T-helper 17 cell (primary cell): ENCODE measurements at places on chromosomes 11 and 22. TPM values are rescaled to one million over a fixed set of nuclear protein-coding genes. Genes with fewer than 3 reads are reported as not detected.
A peak's percentile ranks its signal among the peaks of the same experiment; 100 is the strongest.

KCTD14 gene
- 0.17 TPM for total RNA-seq

KIAA1671 gene
- 3.2 TPM for total RNA-seq

NDUFS8 gene
- total RNA-seq = 59.5 TPM

MFRP gene
- not detected for total RNA-seq

POTEH gene
- total RNA-seq = not detected

KRTAP5-1 gene
- total RNA-seq = not detected

YPEL1 gene
- 3.5 TPM for total RNA-seq

SMIM35 gene
- total RNA-seq = 0.30 TPM

SPTBN2 gene
- 0.23 TPM for total RNA-seq

USP2 gene
- 5.2 TPM for total RNA-seq

- no peak for DNase-seq
Observed at GRCh38 chr11:24516638-24517037, 19.8 kb downstream of the LUZP2 start.

DNA sequence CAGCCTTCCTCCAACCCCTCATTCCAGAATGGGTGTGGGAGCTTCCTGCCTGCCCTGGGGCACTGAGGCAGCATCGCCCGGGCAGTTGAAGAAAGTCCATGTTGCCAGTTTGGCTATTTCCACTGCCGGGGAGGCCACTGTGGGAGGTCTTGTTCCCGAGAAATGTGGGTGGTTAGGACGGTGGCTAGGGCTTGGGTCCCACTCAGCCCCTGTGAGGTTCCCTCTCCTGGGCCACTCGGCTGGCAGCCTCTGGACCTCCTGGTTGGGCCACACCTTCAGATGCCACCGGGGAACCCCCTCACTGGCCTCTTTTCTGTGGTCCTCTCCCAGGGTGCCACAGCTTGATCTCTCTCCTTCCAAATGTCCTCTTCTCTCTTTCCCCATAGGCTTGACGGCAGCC is 5.1 kb upstream of the PPP6R3 start:
- DNase-seq = no peak

DNA sequence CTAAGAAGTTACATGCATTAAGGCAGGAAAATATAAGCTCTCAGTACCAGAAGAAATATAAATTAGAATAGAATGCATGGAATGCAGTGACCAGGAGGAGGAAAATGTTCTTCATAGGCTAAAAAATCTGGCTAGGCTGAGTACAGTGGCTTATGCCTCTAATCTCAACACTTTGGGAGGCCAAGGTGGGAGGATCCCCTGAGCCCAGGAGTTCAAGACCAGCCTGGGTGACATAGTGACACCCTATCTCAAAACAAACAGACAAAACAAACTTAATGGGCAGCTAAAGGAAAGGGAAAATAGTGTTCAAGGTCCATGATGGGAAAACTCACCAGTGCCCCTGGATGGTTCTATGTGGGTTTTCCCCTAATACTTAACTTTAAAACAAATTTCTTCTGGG is 78.3 kb upstream of the RASSF10 start:
- no peak for DNase-seq

GRCh38 chr11:1671658-1672057 is 25.3 kb upstream of the KRTAP5-6 start:
- no peak for DNase-seq

GRCh38 chr11:131600628-131601027 is 230.2 kb downstream of the NTM start:
- DNase-seq = no peak

GRCh38 chr11:124920870-124921609 is 2.0 kb downstream of the HEPN1 start:
- DNase-seq = peak; percentile 30

GRCh38 chr11:116217441-116217840 is 555.3 kb downstream of the BUD13 start:
- DNase-seq = no peak

DNA sequence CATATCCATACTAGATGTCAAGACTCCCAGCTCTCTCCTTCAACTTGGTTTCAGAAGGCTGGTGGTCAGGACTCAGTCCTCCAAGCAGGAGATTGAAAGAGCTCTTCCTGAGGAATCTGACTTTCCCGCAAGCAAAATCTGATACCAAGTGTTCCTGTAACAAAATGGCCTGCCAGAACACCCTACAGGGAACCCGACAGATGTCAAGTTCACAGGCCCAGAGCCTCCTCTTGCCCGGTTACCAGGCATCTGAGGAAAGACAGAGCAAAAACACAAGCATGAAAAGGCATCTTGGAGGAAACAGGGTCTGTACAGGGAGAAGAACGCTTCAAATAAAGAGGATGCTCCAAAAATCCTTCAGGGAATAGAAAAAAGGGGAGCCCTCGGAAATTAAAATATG is 8.7 kb upstream of the KCNJ5 start:
- no peak for DNase-seq

GRCh38 chr11:77217156-77217555 is 84.3 kb downstream of the GDPD4 start:
- no peak for DNase-seq

- DNase-seq = no peak
Observed at GRCh38 chr11:3614742-3615171, 27.0 kb downstream of the ART5 start.

DNA sequence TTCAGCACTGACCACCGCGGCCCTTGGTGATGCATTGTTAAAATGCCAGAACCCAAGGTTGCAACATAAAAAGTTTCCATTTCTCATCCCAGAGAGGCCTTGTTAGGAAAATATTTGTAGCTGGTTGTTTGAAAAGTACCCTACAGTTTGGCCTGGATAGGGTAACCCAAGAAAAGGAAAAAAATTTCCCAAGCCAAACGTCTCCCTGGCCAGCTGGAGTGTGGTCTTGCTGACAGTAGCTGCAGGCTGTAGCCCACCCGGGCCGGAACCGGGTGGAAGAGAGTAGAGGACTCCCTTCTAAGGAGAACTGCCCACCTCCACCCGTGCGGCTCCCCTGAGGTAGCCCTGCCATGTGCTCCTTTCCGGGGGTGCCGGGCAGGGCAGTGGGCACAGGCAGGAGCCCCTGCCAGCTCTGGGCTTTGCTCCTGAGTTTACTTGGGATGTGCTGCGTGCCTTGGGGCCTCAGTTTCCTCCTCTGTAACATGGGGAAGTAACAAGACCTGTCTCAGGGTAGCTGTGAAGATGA is 38.5 kb downstream of the IGHMBP2 start:
- DNase-seq = no peak

GRCh38 chr11:41848349-41848748 is 388.9 kb upstream of the LRRC4C start:
- no peak for DNase-seq

- no peak for DNase-seq
Observed at GRCh38 chr11:131893103-131893890, 522.9 kb downstream of the NTM start.

DNA sequence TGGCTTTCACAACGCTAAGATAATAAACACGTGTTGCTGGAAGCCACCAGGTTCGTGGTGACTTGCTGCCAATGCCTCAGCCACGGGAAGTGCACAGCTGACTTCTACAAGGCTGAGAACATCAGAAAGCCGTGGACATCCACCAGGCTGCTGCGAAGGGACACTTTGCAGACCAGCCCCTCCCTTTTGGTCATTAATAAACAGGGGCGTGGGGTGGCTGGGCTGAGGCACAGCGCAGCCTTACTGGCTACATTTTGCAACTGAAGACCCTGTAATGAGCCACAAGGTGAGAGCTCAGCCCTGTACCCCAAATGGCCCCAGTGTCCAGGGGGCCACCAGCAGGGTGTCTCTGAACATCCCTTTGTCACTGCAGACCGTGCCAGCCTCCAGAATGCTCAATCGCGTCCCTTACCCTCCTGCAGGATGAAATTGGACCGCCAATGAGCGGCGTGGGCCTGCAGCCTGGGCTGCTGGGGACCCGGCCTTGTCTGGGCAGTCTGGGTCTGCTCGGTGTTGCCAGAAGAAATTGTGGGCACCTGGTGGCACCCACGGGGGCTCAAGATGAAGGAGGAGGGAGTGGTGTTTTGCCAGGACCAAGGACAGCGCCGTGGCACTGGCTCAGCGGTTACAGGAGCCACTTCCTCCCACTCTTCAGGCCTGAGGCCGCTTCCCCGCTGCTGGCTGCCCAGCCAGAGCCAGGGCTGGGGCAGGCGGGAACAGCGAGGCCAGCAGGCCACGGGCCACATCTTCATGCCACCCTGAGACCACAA is 181.9 kb downstream of the CTTN start:
- no peak for DNase-seq

GRCh38 chr11:126456783-126457542 is 101.5 kb downstream of the ST3GAL4 start:
- DNase-seq = no peak

DNA sequence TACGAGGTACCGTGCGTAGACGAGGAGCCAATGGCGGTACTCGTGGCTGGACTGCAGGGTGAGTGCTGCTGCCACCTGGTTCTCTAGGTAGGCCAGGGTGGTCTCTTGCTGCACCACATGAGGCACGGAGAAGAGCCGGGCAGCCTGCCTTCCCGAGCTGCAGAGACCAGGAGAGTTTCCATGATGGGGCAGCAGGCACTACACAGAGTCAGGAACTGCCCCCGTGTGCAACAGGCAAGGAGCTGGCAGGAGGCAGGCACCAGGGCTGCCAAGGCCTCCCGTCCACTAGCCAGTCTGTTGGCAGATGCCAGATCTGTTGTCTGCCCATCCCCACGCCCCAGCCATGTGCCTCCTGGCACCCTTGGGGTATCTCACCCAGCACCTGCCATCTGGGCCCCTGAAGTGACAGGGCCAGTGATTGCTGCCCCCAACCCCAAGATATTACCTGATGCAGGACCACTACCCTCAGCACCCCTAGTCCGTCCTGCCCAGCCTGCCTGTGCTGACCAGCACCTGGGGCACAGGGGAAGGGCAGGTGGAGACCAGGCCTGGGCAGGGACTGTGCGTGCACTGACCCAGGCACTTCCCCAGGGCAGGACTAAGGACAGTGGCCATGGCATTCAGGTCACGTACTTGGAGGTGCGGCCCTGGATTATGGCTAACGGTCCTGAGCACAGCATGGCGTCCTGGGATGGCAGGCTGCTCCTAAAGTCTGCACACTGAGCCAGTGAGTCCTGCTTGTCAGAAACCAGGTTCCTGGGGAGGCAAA is 62.0 kb upstream of the CLTCL1 start:
- DNase-seq = no peak

DNA sequence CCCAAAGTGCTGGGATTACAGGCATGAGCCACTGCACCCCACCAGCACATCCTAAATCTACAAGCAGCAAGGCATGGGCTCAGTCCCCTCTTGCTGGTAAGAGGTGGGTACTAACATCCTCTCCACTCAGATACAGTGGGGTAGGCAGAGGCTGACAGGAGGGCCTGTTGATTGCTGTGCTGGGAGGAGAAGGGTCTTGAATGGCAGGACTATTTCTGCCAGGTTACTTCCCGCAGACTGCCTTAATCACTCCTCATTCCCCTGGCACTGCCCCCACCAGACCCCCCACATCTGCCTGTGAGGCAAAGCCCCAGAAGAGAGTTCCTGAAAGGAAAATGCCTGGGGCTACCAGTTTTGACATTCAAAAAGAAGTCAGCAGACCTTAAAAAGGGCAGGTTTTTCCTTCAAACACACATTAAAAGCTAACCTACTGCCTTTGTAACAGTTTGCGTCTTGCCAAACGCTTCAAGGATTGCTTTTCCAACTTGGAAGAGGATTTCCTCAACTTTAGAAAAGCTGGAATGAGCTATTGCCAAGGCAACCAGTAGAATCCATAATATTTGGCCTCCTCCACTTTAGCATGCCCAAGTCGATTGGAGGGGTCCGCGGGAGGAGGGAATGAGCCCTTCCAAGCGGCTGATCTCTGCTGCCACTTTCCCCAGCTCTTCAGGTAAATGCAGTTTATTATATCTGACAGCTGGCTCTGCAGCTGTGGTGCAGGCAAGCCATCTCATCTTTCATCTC is 62.0 kb downstream of the FDX1 start:
- DNase-seq = no peak

- DNase-seq = no peak
Observed at GRCh38 chr11:76314741-76315090, 66.2 kb downstream of the THAP12 start.

GRCh38 chr11:18536209-18536608 is 9.5 kb upstream of the TSG101 start:
- no peak for DNase-seq

- DNase-seq = no peak
Observed at GRCh38 chr11:38791346-38791961, 2193.4 kb upstream of the RAG2 start.

- no peak for DNase-seq
Observed at GRCh38 chr22:30028731-30029130, 51.5 kb upstream of the HORMAD2 start.

DNA sequence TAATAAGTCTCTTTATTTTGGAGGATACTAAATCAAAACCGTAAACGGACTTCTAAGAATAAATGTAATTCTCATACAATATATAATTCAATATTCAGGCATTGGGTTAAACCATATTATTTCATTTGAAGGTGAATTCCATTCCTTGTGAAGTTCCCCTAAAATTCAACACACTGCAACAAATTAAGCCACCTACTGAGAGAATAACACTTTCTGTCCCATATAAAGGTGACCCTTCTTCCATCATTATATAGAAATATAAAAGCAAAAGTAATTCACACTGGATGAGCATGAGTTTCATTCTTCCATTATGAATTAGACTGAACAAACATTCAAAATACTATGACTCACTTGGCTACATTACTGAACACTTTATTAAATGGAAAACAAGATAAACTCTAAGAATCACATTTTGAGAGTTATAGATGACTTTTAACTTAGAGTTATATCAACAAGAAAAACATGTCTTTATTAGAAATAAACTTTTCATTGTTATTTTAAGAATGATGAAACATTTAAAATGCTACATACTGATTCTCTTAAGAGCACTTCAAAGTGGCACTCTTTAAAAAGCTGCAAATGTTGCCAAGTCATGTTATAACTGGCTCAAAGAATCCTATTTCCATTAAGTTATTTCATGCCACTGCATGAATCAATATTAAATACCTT is 2.8 kb downstream of the SESN3 start:
- no peak for DNase-seq
